ENCODE measurements at places on chromosomes 4 and X. TPM values are rescaled to one million over a fixed set of nuclear protein-coding genes. Genes with fewer than 3 reads are reported as not detected.

DNA sequence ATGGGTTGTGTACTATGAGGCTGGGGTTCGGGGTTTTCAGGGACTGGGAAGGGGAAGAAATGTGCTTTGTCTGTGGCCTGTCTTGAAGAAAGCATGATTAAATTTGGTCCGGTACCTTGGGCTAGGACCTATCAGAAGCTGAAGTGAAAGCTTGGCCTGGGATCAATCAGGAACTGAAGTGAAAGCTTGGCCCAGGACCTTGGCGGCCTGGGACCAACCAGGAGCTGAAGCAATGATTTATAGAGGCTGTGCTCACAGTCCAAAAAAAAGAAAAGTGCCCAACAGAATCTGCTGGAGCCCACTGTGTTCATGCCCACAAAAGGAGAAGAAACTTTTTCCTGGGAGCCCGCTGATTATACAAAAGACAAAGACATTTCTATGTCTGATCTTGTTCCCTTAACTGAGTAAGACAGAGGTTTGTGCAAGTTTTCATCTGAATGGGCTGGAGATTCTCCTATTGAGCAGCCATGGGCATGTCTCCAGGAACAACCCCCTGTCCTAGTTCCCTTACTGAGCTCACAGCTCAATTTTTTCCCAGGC, 1427.9 kb downstream of the FAM133A start:
- DNase-seq: no peak

Gene LRAT
- total RNA-seq: not detected

DNA sequence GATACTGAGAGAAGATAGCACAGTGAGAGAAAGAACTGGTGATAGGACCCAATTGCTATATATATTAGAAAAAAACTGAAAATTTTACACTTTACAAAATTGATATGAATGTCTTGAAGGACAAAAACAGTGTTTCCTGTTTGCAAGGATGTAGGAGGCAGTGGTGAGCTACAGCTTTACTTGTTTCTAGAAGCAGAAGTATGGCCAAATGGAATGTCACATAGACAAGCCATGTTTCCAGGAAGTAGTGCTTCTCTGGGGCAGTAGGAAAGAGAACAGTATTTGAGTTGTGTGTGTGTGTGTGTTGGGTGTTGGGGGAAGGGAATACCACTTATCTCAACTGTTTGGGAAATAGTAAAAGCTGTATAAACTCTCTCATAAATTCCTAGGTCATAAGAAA, 60.9 kb upstream of the IBSP start:
- DNase-seq: no peak

GRCh38 chr4:110165382-110166286, 32.8 kb downstream of the ELOVL6 start:
- DNase-seq: peak; percentile 77

- no peak for DNase-seq
Observed at GRCh38 chr4:88070031-88070430, 62.6 kb downstream of the PKD2 start.

Gene GRK4
- total RNA-seq: 2.4 TPM

Gene TCEAL2
- not detected for total RNA-seq

Gene POLN
- 2.3 TPM for total RNA-seq

- DNase-seq: no peak
Observed at GRCh38 chr4:101857176-101857575, 66.6 kb downstream of the BANK1 start.

Gene HSFX4
- total RNA-seq: not detected

Gene RPS6KA6
- 0.09 TPM for total RNA-seq

DNA sequence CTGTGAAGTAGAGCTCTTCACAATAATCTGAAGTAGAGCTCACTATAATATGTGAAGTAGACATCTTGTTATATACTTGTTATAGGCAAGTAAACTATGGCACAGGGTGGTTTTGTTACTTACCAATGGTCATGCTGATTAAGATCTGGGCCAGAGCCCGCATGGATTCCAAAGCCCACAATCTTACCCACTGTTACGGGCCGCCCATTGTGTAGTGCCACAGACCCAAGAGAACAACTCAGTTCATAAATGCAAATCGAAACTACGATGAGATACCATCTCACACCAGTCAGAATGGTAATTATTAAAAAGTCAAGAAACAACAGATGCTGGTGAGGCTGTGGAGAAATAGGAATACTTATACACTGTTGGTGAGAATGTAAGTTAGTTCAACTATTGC, 46.9 kb upstream of the CT47C1 start:
- no peak for DNase-seq

GRCh38 chr4:140755774-140756318, 339 bp downstream of the TBC1D9 start:
- peak; percentile 26 for DNase-seq

DNA sequence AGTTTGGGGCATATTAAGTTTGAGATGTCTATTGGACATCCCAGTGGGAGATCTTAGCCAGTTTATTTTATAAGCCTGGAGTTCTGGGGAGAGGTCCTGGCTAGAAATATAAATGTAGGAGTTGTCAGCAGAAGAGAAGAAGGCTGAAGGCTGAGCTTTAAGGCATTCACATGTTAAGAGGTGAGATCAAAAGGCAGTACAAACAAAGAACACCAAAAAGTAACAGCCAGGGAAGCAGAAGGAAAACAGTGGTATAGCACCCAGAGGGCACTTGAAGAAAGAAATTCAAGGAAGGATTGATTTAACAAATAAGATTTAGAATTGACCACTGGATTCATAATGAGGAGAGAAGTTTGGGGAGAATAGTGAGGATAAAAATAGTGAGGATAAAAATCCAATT, 141.2 kb upstream of the ATOH1 start:
- DNase-seq: no peak

- DNase-seq: no peak
Observed at GRCh38 chrX:104987063-104987462, 233.4 kb downstream of the TEX13A start.

DNA sequence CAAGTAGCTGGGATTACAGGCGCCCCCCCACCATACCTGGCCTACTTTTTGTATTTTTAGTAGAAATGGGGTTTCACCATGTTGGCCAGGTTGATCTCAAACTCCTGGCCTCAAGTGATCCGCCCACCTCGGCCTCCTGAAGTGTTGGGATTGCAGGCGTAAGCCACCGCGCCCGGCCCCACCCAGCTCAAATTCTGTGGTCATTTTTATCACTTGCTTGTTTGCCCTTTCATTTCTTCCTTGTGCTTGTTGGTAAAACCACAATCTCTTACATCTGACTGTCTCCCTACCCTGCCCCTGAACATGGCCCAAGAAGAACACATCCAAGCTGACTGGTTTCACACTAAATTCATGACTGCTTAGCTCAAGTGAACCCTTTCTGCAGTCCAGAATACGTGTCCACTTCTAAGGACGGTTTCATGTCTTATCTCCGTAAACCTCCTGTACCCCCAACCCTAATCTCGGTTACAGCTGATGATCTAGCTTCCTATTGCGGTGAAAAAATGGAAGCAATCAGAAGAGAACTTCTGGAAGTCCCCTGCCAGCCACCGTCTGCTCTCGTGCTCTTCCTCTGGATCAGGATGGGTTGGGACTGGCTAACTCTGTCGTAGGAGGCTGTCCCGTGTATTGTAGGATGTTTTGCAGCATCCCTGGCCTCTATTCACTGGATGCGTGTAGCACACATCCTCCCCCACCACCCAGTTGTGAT, 5.4 kb upstream of the RS1 start:
- no peak for DNase-seq

Gene GAGE12J
- total RNA-seq: not detected

- DNase-seq: no peak
Observed at GRCh38 chr4:1990348-1990645, 18.5 kb downstream of the NELFA start.

- DNase-seq: no peak
Observed at GRCh38 chr4:11821772-11822430, 393.2 kb upstream of the HS3ST1 start.

- DNase-seq: no peak
Observed at GRCh38 chr4:163228648-163229047, 62.0 kb upstream of the NAF1 start.

- DNase-seq: no peak
Observed at GRCh38 chr4:80112236-80112635, 39.2 kb upstream of the ANTXR2 start.

DNA sequence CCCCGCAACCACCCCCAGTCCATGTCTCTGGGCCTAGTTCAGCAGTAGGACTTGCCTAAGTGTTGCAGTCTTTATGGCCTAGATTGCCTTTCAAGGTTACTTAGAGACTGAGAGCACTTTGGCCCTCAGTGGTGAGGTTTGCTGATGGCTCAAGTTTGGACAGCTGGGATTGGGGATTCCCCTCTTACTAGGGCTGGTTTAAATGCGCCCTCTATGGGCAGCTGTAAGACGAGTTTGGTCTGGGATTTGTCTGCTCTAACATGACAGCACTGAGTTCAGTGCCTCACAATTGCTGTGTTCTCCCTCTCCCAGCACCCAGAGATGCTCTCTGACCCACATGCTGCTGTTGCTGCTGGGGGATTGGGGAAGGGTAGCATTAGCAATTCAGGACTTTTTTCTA, 23.1 kb downstream of the DACH2 start:
- peak; percentile 5 for DNase-seq

Gene PYURF
- total RNA-seq: 27.3 TPM

DNA sequence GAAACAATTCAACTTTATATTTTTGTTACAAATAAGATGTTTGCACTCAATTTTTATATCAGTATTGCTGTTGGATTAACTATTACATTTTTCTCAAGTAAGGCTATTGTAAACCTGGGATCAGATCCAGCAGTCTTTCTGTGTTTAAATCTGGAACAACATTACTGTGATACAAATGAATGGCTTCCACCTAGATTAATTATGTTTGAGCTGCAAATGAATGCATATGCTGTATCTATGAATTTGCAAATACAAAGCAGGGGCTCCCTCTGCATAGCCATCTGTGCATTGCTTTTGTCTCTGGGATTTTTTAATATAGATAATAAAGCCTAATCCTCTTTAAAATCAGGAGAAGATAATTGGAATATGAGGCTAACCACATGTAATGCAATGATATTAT, 69.8 kb upstream of the NEIL3 start:
- no peak for DNase-seq

Gene SOD3
- not detected for total RNA-seq

GRCh38 chrX:129779747-129780146, at the start of gene SASH3:
Gene SASH3, plus strand, starts transcription at chrX:129779949. Its CDS starts 149 bp downstream, at chrX:129780098.
- DNase-seq: peak; percentile 82

Gene SYP
- total RNA-seq: 8.5 TPM

DNA sequence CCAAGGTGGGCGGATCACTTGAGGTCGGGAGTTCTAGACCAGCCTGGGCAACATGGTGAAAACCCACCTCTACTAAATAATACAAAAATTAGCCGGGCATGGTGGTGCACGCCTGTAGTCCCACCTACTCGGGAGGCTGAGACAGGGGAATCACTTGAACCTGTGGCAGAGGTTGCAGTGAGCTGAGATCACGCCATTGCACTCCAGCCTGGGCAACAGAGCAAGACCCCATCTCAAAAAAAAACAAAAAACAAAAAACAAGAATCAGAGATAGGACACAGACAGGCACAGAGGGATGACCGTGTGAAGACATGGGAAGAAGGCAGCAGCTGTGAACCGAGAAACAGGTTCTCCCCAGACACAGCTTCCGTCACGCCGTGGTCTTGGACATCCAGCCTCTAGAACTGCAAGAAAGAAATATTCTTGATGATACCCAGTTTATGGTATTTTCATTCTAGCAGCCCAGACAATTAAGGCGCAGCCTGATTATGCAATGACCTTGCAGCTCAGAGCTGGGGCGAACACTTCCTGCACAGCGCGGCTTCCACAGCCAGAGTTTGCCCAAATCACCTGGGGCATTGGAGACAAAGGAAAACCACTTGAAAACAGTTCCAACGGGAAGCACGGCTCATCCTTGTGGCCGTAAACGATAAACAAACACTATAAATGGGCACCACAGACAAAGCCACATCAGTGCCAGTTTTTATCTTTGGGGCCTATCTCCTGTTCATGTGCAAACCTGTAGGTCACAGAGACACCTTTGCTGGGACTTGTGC, 4.2 kb upstream of the ARSD start:
- DNase-seq: no peak

Gene CSAG1
- not detected for total RNA-seq

Gene SFRP2
- total RNA-seq: not detected

Gene SPOCK3
- not detected for total RNA-seq

Gene MAGEC1
- not detected for total RNA-seq
